ENCODE measurements at places on chromosomes 4 and X.

DNA sequence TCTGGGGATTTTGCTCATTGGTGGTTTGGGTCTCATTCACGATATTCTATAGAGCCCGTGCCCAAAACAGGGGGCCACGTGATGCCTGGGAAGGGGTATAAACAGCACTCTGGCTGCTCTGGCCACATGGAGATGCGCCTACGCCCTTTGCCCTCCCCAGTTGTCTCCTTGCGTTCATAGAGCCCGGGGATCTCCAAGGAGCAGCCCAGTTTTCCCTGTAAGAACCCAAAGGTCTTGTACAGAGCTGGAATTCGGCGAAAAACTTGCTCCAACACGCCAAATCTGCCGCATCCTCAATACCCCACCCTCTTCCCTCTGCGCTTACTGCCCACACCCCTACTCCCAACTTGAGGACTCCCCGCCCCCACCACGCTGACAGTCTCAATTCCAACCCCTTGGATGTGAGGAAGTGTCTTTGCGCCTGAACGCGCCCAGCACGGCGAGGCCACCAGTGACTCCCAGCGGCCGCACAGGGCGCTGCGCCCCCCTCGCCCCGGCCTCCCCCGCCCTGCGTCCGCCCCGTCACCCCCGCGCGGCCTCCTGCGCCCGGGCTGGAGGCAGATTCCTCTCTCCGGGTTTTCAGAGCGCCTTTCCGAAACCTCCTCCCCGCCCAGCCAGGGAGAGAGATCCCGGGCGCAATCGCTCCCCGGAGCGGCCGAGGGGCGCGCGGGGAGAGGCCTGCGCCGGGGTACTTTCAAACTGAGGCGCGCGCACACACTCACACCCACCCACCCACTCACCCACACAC lies at the start of gene NHS:
Gene NHS (plus strand): TSS at position 582 of the 748 bp plus-strand sequence. CDS start 558 bp downstream, outside the sequence.
- H3K36me3 ChIP-seq: peaks cover 16% of the 10 kb centered on the region
- peak within 1 kb of the TSS; percentile 91 for H3K4me3 ChIP-seq
- DNase-seq: peak; percentile 90
- peaks cover 60% of the 10 kb centered on the region for H3K4me1 ChIP-seq
- H3K27ac ChIP-seq: no peak within 1 kb of the TSS

DNA sequence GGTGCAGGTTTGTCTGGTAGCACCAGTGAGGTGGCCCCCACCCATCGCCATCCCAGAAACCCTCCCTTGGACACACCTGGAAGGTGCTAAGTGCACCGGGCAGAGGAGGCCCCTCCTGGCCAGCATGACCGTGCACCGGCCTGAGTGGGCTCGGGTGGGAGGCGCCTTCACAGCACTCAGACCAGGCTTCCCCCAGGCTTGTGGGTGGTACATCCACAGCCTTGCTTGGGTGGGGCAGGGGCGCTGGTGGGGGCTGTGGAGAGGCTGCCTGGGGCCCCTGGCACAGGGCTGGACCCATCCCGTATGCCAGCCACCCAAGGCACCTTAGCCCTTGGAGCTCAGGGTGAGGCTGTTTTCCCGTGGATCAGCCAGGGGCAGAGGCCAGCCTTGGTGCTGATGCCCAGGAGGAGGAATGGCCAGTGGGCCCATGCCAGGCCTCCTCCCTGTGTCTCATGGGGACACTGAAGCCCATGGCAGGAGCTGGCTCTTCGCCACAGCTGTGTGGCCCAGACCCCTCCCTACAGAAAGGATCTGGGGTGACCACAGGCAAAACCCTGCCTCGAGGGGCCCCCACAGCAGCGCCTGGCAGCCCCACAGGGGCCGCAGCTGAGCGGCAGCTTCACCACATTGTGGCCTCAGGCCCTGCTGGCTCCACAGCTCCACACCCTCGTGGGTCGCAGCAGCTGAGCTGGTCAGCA lies 21.4 kb downstream of the NKX1-1 start:
- H3K27me3 ChIP-seq: no peaks in the 10 kb centered on the region
- H3K27ac ChIP-seq: no peak overlapping the region
- DNase-seq: no peak

DNA sequence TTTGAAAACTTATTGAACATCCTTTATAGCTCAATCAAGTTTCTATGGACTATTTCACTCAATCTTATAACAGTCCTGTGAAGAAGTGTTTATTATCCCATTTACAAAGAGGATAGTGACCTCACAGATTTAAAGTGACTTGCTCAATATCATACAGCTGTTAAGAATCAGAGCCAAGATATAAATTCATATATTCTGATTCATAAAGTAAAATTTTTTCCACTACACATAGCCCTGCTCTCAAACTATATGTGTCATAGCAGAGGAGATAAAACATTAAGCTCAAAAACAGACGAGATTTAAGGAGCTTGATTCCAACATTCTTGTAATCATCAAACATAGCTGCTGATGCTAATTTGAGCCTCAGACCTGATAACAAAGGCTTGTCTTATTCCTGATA lies 226.8 kb downstream of the CAMK2D start:
- no peak overlapping the region for H3K27ac ChIP-seq
- H3K4me3 ChIP-seq: no peak overlapping the region
- H3K4me1 ChIP-seq: no peaks in the 10 kb centered on the region
- no peaks in the 10 kb centered on the region for H3K36me3 ChIP-seq
- no peak for DNase-seq

DNA sequence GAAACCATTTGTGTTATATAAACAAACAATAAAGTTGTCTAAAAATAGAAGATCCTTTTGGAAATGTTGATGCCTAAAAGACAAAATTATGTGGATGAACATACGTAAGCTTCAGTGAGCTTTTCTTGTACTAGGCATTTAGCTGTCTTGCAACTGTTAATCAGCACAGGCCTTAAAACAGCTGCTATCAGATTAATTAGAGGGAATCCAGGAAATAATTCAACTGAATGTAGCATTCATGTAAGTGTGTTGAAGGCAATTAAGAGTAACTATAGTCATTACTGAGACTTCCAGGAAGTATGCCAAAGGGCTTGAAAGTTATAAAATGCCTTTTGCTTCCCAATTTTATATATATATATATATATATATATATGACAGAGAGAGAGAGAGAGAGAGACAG lies 248.7 kb downstream of the IL1RAPL1 start:
- H3K4me3 ChIP-seq: no peak overlapping the region
- H3K36me3 ChIP-seq: no peaks in the 10 kb centered on the region
- no peak for DNase-seq

DNA sequence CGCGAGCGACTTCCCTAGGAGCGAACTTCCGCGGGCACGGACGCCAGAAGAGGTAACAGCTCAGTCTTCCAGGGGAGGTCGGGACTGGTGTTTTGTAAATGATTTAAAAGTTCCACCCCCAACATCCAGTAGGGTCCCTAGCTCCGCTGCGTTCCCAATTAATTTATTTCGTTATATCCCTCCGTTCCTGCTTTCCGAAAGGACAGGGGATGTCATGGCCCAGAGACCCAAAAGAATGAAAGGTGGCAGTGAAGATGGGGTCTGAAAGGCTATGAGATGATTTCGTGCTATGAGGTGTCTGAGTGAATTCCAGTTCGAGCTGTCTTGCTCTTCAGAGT lies 373 bp upstream of the SMIM43 start:
- peaks cover 98% of the 10 kb centered on the region for H3K27me3 ChIP-seq
- no peak overlapping the region for H3K27ac ChIP-seq
- H3K4me1 ChIP-seq: peaks cover 23% of the 10 kb centered on the region
- DNase-seq: no peak

GRCh38 chr4:28792917-28793597 lies 1927.1 kb upstream of the PCDH7 start:
- H3K27me3 ChIP-seq: peaks cover 4% of the 10 kb centered on the region
- no peaks in the 10 kb centered on the region for H3K36me3 ChIP-seq
- no peak overlapping the region for H3K4me3 ChIP-seq
- H3K4me1 ChIP-seq: no peaks in the 10 kb centered on the region
- no peak for DNase-seq

- no peak overlapping the region for H3K27ac ChIP-seq
- peaks cover 9% of the 10 kb centered on the region for H3K4me1 ChIP-seq
- no peak for DNase-seq
- peaks cover 6% of the 10 kb centered on the region for H3K27me3 ChIP-seq
- no peak overlapping the region for H3K4me3 ChIP-seq
- no peaks in the 10 kb centered on the region for H3K36me3 ChIP-seq
These were observed 13.2 kb downstream of the HS3ST1 start for GRCh38 chr4:11415409-11416070.

DNA sequence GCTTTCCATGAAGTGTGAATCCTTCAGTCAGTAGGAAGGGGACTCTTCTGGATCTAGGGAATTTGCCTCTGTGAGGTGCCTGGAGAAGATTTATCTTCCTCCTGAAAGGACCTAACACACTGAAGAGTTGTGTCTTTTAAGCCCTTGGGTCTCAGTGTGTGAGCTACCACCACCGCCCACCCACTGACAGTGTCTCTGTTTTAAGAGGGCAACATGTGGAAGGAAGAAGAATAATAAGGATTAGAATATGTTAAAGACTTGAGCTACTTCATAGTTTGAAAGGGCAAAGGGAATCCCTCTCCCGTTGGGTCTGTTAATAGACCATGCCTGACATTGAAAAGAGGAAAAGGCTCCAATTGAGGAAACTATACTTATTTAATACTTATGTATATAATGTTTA lies 64.3 kb upstream of the TLR2 start:
- H3K36me3 ChIP-seq: peaks cover 73% of the 10 kb centered on the region
- no peak overlapping the region for H3K4me3 ChIP-seq
- H3K4me1 ChIP-seq: peaks cover 45% of the 10 kb centered on the region
- H3K27ac ChIP-seq: peak overlapping the region; percentile 80
- H3K27me3 ChIP-seq: no peaks in the 10 kb centered on the region

DNA sequence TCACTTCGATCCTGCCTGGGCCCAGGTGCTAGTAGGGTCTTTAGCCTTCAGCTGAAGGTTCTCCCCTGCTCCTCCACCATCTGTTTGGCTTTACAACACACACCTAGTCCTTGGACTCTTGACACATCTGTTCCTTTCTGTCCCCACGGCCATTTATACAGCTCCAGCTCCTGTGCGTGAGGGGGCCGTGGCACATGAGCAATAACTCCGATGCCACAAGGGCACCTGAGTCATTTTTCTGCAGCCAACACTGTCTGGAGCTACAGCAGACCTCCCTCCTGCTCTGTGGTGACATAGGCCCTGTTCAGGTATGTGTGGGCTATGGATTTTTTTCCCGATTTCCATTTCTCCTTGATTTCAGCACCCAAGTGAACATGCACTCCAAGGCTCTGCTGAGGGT lies 44.7 kb upstream of the BCOR start:
- H3K27me3 ChIP-seq: peaks cover 31% of the 10 kb centered on the region
- no peak overlapping the region for H3K27ac ChIP-seq
- no peak for DNase-seq
- no peak overlapping the region for H3K4me3 ChIP-seq

- no peaks in the 10 kb centered on the region for H3K4me1 ChIP-seq
- H3K36me3 ChIP-seq: peaks cover 20% of the 10 kb centered on the region
- no peak overlapping the region for H3K4me3 ChIP-seq
These were observed 492.8 kb upstream of the NR3C2 start for GRCh38 chr4:148934926-148935578.

- no peak for DNase-seq
- H3K36me3 ChIP-seq: no peaks in the 10 kb centered on the region
- no peak overlapping the region for H3K27ac ChIP-seq
- no peaks in the 10 kb centered on the region for H3K27me3 ChIP-seq
- no peak overlapping the region for H3K4me3 ChIP-seq
- peaks cover 4% of the 10 kb centered on the region for H3K4me1 ChIP-seq
These were observed 60.2 kb upstream of the MSN start for GRCh38 chrX:65607070-65607742.

GRCh38 chr4:106579236-106579635 lies 210.7 kb upstream of the GIMD1 start:
- H3K4me1 ChIP-seq: peaks cover 11% of the 10 kb centered on the region
- no peak overlapping the region for H3K4me3 ChIP-seq
- no peak overlapping the region for H3K27ac ChIP-seq
- DNase-seq: no peak
- H3K27me3 ChIP-seq: peaks cover 3% of the 10 kb centered on the region

DNA sequence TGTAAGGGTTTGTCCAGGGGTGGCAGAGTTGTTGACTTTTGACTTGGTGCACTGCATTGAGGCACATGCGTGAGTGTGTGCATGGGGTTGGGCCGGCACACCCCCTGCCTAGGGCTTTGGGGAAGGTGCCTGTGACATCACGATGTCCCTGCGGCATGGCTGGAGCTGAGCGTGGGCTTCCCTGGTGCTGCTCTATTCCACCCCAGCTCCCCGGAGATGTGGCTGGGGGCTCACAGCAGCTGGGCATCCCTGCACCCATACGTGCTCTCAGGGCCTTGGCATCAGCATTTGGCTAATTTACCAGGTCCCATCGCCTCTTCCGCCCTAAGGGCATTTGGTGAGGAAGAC lies 5.7 kb downstream of the PSAPL1 start:
- peaks cover 12% of the 10 kb centered on the region for H3K27me3 ChIP-seq
- H3K4me1 ChIP-seq: peaks cover 57% of the 10 kb centered on the region
- no peaks in the 10 kb centered on the region for H3K36me3 ChIP-seq
- no peak overlapping the region for H3K4me3 ChIP-seq
- H3K27ac ChIP-seq: no peak overlapping the region

DNA sequence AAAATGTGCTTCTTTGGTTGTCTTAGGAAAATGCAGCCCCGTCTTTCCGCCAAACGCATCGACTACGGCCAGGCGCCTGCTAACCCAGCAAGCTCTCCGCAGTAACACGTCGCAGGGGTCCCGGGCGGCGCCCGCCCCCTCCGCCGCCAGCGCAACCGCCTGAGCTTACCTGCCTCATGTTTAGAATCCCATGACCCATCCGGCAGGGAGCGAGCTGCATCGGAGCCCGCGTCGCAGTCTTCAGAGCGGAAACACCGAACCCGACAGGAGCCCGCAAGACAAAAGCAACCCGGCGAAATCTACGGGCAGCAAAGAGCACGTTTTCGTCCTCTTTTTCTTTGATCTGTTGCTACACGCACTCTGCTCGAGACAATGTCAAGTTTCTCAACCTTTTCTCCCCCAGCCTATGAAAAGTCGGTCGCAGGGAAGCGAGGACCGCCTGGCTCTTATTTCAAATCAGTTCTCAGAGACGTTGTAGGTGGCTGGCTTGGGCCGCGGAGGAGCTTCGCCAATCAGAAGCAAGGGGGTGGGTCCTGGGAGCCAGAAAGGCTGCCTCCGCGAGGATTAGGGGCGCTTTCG lies at the start of gene MID1:
Gene MID1 (minus strand): TSS at position 465 of the 579 bp plus-strand sequence. CDS start 53,038 bp downstream, outside the sequence.
- H3K27me3 ChIP-seq: peaks cover 4% of the 10 kb centered on the region
- H3K36me3 ChIP-seq: no peaks in the 10 kb centered on the region
- peak within 1 kb of the TSS; percentile 90 for H3K27ac ChIP-seq
- H3K4me1 ChIP-seq: peaks cover 53% of the 10 kb centered on the region
- peak within 1 kb of the TSS; percentile 91 for H3K4me3 ChIP-seq

DNA sequence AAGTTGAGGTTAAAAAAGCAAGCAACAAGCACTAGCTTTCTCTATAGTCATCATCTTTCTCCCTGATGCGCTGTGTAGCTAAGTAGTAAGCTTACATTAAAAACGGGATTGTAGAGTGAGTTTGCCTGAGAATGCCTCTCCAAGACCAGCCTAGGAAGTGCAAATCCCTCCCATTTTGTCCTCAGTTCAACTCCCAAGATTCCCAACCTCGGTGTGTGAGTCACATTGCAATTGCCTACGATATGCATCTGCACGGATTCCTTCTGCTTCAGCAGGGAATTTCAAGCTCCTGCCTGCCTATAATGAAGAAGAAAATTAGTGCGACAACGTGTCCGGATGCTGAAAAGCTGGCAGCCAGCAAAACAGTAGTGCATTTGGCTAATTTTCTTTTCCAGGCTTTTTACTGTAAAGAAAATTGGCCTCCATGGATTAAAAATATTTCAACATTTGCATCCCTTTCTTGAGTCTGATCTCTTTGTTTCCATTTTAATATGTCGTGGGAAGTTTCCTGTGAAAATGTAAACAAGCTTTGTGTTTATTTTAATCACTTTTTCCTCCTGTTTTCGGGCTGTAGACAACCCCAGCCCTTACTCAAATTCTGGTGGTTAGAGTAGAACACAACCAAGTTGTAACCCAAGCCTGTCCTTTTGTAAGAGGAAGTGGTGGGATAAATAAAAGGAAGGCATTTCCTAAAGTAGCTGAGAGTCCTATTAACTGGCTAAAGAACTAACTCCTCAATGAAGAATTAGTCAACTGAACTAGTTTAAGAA lies 58.4 kb upstream of the TET2 start:
- H3K4me1 ChIP-seq: no peaks in the 10 kb centered on the region
- DNase-seq: no peak
- H3K4me3 ChIP-seq: no peak overlapping the region
- no peaks in the 10 kb centered on the region for H3K36me3 ChIP-seq

Data from nephron progenitor cell (in vitro differentiated cells).